ENCODE measurements at places on chromosomes 1 and 21.
A peak's percentile ranks its signal among the peaks of the same experiment; 100 is the strongest.

DNA sequence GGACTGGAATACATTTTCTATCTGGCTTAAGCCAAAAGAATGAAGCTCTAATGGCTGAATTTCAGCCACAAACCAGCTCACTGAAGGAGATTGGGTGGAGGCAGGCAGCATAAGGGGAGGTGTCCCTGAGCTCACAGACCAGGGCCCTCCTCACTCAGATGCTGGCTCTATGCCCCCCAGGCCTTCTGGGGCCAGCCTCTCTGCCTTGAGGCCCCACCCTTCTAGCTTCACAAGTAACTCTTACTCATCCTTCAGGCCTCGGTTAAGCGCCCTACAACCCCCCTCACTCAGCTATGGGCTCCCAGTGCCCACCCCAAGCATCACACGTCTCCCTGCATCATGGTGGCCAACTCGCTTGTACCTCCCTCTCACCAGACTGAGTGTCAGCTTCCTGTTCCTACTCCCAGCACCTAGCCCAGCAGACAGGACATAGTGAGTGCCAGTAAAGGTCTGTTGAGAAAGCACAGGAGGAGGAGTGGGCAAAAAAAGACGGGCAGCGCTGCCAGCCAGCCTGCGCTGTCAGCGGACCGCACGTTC, 40.8 kb upstream of the GPR157 start:
- peak; percentile 29 for DNase-seq

GRCh38 chr1:231729544-231729943, 103.0 kb downstream of the DISC1 start:
- DNase-seq = no peak

DNA sequence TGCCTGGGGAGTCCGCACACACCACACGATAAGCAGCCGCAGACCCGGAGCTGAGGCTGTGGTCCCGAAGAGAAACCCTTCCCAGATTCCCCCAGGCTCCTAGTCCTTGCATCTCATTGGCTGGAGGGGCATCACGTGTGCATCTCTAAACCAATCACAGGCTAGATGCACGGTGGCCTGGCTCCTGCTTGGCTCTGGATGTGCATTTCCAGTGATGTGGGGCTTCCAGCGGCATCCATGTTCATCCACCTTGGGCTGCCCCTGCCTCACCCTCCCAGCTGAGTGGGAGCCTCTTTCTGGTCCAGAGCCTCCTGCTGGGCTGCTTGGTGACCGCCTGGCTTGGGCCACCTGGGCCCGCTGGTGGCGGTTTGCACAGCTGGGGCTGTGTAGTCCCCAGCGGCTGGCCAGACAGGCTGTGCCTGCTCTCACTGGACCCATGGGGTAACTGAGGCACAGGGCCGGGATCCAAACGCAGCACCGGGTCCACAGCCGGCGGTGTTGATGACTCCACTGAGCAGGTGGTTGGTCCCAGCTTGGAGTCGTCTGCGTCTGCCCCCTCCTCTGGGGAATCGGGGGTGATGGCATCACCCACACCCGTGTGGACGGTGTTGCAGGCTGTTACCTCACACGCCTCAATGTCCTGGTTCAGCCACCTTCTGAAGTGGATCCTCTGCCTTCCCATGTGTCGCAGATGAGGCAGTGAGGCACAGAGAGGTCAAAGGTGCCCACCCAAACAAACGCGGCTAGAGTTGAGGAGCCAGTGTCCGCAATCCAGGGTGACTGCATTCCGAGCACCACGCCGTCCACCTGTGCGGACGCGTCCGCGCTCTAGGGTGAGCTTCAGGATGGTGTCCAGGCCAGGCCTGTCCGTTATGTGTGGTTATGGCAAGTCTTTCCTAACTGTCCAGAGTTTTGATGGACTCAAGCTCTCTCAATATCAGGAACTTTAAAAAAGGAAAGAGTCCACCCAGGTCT, 41.3 kb downstream of the COL6A1 start:
- DNase-seq = peak; percentile 43

- DNase-seq = no peak
These were observed 104.8 kb downstream of the OMA1 start for GRCh38 chr1:58441699-58442098.

- DNase-seq = no peak
These were observed 6.6 kb downstream of the FCMR start for GRCh38 chr1:206915030-206915735.

DNA sequence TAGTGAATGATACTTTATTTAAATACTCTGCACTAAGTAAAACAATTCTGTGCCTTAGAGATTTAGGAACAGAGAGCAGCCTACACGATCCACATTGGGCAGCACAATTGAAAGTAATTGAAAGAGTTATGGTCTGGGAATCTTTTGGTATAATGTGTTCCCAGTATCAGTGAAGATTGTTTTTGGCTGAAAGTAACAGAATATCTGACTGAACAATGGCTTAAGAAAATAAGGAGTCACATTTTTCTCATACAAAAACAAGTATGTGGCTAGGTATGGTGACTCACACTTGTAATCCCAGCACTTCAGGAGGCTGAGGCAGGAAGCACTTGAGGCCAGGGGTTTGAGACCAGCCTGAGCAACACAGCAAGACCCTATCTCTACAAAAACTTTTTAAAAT, 306.2 kb downstream of the NFIA start:
- peak; percentile 23 for DNase-seq

DNA sequence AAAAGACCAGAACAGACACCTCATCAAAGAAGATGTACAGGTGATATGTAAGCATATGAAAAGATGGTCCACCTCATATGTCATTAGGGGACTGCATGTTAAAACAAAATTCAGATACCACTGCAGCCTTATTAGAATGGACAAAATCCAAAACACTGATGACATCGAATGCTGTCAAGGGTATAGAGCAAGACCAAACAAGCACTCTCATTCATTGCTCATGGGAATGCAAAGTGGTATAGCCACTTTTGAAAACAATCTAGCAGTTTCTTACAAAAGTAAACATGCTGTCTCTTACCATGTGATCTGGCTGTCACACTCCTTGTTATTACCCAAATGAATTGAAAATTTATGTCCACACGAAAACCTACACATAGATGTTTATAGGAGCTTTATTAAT, 426.6 kb upstream of the ESRRG start:
- DNase-seq = no peak

- no peak for DNase-seq
These were observed 3.2 kb downstream of the RHBG start for GRCh38 chr1:156372265-156372586.

- no peak for DNase-seq
These were observed 164.6 kb downstream of the PLPP3 start for GRCh38 chr1:56414728-56415224.

- no peak for DNase-seq
These were observed 65.6 kb downstream of the RGL1 start for GRCh38 chr1:183870351-183871077.

DNA sequence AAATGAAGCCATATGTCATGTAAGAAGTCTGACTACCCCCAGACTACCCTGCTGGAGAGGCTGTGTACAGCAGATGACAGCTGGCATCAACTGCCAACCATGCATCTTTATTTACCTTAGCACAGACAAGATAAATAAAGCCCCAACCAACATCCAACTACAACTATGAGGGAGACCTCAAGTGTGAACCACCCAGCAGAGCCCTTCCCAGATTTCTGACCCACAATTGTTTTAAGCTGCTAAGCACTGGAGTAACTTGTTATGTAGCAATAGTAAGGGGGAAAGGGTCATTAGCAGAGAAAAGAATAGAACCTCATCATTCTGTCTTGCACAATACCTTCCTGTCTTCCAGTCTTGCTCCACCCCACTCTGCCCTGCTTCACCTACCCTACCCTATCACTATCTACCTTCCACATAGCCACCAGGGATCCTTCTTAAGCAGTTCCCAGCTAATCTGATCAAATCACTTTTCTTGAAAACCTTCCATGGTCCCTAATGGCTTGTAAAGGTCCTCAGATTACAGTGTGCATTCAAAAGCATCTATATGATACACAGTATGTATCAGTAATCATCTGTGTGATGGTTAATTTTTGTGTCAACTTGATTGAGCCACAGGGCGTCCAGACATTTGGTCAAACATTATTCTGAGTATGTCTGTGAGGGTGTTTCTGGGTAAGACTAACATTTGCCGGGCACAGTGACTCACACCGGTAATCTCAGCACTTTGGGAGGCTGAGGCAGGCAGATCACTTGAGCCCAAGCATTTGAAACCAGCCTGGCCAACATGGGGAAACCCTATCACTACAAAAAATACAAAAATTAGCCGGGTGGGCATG, 19.6 kb upstream of the RBM15 start:
- DNase-seq = no peak

DNA sequence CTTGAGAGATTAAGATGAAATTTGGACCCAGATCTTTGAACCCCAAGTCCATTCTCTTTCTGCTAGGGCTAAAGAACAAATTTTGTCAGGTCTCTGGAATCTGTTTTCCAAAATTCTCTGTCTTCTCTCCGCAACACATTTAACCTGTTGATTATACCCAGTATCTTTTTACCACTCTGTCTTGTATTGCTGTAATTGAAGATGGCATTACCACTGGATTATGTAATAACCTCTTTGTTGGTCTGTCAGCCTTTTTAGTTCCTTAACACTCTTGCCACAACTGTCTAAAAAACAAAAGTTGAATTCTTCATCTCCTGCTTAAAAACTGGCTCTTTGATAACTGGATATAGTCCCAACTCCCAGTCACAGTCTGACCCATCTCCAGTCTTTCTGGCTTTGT, 3.0 kb downstream of the SRP9 start:
- no peak for DNase-seq

GRCh38 chr1:230798491-230798890, 51.3 kb downstream of the CAPN9 start:
- DNase-seq = no peak

DNA sequence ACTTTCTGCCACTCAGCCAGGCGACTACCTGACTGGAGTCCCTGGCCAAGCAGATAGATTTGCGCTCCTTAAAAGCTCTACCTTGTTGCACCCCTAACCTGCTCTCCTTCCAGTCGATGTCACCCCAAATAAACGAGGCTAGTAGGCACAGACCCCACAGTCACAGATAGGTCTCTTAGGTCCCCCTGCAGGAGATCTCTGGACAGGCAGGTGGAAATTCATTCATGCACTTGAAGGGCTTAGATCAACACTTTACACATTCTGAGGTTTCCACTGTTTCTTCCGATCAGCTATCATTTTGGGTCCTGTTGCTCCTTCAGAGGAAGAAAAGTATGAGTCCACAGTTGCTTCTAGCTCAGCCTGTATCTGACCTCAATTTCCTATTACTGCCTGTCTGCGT, 272.6 kb upstream of the FMN2 start:
- no peak for DNase-seq

DNA sequence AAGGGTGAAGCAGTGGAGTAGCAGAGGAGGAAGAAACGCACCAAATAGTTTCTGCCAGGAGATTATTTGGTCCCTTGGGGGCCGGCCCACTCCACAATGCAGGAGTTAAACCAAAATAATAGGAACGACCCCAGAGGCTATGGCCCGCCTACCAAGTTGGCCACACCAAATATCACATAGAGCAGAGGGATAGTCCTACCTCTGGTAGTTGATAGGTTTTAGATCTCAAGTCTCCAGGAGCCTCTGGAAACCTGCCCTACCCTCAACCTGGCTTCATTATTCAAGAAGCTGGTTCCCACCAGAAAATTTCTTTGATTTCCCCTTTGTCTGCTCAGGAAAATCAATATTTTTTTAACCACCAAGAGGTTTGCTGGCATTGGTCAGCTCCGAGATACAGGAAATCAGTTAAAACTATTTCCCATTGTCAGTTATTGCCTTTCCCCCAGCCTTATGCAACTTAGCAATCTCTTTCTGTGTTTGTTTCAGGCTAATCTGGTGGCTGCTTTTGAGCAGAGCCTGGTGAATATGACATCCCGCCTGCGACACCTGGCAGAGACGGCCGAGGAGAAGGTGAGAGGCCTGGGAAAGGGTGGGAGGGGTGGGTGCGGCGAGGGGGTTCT, 35.5 kb upstream of the IPO9 start:
- DNase-seq = no peak

DNA sequence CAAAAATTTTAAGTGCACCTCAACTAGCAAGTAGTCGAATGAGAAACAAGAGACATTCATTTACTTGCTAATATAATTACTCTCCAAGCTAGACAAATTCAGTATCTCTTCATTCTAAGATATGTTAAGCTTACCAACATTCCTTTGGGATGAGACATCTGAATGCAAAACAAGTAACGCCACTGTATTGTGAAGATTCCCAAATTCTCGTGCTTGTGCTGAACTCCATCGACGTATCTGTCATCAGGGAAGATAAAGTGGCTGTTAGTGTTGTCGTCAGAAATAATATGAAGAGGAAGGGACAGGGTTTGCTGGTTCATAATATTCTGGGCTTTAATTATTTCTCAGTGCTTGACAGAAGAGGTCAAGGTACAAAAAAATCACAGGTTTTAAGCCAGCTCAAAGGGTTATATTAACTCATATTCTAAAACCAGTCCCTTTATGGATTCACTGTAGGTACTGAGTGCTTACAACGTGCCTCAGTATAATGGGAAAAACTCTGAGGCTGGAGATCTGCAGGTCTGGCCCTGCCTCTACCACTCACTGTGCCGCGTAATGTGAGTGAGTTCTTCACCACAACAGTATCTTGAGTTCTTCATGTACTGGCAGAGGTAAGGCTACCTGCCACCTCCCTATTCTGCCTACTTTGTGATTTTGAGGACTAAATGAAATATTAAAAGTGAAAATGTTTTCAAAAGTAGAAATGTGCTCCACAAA, 42.0 kb downstream of the PCSK9 start:
- DNase-seq = peak; percentile 87

DNA sequence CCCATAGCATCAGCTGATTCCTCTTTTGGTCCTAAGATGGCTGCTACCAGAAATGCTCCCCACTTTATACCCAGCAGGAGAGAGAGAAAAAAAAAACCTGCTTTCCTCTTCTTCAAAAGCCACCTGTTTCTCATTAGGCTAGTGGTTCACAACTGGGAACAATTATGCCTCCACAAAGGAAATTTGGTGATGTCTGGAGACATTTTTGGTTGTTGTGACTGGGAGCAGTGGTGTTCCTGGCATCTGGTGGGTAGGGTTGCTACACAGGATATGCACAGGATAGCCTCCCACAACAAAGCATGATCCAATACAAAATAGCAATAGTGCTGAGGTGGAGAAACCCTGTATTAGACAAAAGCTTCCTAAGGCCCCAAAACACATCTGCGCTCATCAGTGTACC, 38.5 kb upstream of the SGIP1 start:
- peak; percentile 41 for DNase-seq

- no peak for DNase-seq
These were observed 86.4 kb downstream of the FAM78B start for GRCh38 chr1:166080277-166080966.

Data from EL (cell line).